Hindlimb muscle (tissue), 1 donor: ENCODE measurements at places on chromosomes 4 and X.

DNA sequence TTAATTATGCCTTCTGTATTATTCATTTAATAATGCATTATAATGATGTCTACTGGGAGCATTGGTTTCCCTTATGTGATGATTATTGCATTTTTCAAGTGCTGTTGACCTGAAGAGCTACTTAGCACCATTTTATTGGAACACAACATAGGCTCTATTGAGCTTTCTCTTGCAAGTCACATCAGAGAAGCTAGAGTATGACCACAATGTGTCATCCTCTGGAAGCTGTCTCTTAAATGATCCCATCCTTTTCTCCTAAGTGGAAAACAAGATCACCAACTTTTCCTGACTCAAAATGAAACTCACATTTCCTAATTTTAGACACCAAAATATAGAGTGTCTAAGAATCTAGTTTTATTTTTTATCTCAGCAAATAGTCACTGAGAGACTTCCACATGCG lies 1451.9 kb downstream of the PCDH7 start:
- no peak for DNase-seq

- no peak for DNase-seq
These were observed 2.3 kb upstream of the AASDH start for GRCh38 chr4:56389558-56389957.

DNA sequence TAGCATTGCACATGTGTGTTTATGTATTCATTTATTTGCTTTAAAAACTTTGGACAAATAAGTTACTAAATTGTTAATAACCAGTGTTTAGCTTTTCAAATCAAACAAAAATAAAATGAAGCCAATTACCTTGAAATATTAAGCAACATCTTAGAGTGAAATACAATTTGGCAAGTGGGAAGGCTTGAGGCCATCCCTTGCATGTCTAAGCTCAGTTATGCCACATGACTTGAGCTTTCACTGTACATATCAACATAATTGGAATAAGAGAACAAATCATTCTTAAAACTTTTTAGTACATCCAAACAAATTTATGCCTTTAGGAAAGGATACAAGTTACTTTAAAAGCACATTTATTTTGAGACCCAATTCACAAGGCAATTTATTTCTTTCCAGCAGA lies 640.6 kb downstream of the SPRY1 start:
- DNase-seq = no peak

GRCh38 chr4:163400911-163401310 lies 57.2 kb downstream of the NPY5R start:
- DNase-seq = no peak
